HFFc6 (cell line): ENCODE measurements at places on chromosomes 7 and 10. TPM values are rescaled to one million over a fixed set of nuclear protein-coding genes. Genes with fewer than 3 reads are reported as not detected.

Gene CHN2
- total RNA-seq, result not detected in 3 replicates

Gene ANXA8L1
- total RNA-seq, result 0.36 TPM in 1 of 3 replicates, not detected in the others

Gene ANKRD30A
- total RNA-seq, result not detected in 3 replicates

Gene KCNIP2
- total RNA-seq, result 0.60 to 1.2 TPM (median 0.78 TPM) in 3 replicates

Gene ATP6V1F
- total RNA-seq, result 199 and 231 TPM in 2 replicates
